Breast epithelium (tissue), 4 donors: ENCODE measurements at places on chromosomes 16 and 17.
A peak's percentile ranks its signal among the peaks of the same experiment; 100 is the strongest.

DNA sequence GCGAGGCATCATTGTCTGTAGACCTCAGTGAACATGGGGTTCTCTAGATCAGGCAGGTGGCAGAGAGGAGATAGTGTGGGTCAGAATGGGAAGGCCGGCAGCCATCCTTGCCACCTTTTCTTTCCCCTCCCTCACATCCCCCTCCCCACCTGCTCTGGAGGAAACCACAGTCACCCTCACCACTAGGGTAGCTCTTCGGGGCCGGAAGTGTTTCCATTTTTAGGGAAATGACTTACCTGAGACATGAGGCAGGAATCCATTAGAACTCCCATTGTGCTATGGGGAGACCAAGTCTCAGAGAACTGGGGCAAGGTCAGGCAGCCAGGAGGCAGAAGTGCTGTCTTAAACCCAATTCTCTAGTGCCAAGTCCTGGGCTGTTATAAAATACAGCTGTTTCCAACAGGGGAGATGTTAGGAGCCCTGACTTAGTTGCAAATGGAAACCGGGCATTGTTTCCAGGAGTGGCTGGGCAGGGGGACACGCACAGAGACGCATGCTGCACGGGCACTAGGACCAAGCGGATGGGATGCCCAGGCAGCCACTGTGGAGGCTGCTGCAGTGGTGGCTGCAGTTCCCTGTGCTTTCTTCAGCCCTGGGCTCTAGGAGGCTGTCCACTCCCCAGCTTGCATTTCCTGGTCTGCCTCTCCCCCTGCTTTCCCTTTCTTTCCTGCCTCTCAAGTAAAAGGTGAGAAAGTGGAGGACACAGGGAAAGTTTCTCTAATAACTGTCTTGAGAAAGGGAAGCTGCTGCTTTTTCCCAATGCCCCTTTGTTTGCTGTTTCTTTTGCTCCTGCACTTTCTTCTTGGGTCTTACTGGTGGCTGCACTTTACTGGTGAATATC, 2.8 kb downstream of the HAS3 start:
- DNase-seq, result no peak

DNA sequence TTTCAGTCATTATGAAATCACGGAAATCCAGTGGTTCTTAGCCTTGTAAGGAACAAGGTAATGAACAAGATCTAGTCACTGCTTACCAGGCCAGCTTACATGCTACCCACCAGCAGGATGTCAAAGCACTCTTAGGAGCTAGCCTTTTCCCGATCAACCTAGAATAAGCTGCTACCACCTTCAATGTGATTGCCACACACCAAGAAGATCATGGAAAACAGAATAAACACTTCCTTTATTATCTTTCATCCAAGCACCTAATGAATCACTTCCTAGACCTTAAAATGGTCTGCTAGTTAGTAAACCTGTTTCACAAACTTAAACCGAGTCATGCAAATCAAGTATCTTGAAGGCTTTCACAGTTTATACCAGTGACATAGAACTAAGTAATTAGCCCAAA, 5.0 kb downstream of the BBS2 start:
- no peak for DNase-seq

DNA sequence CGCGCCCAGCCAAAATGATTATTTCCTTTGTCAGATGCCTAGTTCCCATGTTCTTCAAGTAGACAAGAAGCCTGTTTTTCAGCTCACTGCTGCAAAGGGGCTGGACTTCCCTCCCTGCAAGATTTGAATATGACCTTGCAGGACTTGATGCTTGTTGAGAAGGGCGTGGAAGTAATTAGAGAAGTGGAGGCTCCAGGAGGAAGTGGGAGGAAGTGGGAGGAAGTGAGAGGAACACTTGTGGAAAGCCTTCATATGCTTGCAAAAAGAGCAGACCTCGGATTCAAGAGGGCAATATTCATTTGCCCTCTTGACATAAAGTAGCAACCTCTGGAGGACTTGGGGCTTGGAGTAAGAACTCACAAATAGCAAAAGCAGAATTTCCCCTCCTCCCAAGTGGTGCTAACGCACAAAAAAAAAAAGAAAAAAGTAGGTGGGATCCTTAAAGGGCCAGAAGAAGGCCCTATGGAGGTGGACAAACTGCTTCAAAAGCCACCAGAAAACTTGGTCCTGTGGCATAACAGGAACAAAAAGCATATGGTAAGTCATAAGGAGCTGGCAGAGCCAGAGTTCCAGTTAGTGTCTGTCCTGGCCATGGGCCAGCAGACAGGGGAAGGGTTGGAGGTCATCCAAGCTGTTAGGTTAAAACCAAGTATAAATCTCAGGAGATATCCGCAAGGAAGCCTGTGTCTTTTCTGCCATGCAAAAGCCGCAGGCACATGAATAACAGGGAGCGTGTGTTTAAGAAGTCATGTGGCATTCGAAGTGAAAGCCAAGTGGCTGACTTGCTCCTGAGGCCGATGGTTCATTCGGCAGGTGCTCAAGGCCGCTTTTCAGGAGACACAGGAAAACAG, 20.6 kb upstream of the PRKAR1A start:
- DNase-seq, result peak; percentile 72

DNA sequence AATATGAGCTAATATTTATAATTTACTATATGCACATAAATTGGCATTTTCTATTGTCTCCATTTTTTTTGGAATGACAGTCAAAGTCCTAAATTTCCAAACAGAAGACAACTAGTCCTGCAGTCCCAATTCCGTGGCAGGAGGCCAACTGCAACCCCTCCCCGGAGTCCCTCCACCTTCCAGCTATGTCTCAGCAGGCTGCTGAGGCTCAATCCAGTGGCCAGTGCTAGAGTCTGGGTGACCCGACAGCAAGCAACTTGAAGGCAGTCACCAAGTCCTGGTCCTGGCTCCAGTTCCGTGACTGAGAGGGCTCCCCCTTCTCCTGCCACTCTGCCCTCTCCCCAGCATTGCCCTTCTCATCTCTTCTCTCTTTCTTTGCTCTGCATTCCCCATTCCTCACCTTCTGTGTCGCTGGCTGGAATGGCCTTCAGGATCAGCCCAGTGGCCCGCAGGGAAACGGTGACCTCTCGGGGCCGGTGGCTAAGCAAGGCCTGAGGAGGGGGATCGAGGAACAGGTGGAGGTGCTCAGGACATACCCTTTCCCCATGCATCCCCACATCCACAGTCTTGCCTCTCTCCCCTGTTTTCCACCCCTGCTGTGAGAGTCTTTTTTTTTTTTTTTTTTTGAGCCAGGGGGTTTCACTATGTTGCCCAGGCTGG, 22.4 kb upstream of the MFSD6L start:
- peak; percentile 9 for DNase-seq

DNA sequence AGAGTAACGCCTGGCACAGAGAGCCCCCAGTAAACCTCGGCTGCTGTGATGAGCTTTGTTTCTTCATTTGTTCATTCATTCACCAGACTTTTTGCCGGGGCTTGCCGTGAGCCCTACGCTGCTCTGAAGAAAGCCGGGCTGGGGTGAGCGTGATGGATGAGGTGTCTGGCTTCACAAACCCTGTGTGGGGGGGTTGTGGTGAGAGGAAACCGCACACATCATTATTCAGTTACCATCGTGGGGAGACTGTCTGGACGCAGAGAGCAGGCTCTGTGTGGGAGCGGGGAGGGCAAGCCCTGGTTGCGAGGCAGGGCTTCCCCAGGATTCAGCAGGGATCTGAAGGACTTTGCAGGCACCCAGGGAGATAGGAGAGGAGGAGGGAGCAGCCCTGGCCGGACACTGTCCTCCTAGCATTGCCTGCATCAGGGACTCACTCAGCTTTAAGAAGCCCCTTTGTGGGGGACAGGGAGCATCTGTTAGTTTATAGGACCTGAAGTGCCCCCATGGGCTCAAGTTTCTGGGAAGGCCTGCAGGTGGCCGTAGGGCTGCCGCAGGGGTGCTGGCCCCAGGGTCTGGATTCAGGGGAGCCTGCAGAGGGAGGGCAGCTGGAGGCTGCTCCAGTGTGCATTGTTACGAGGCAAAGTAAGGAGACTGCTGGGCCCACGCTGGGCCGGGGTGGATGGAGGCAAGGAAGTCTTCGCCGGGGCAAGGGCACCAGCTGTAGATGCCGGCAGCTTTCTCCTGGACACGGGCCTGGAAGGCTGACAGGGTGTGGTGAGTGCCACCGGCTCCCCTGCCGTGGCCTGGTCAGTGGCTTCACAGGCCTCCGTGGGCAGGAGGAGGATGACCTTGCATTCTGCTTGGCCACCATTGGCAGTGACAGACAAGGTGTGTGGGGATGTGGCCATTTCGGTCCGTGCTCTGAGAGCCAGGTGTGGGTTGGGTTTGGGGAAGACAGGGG, 334.5 kb downstream of the SEC14L1 start:
- no peak for DNase-seq

GRCh38 chr17:55326030-55326429, 61.3 kb downstream of the HLF start:
- no peak for DNase-seq

DNA sequence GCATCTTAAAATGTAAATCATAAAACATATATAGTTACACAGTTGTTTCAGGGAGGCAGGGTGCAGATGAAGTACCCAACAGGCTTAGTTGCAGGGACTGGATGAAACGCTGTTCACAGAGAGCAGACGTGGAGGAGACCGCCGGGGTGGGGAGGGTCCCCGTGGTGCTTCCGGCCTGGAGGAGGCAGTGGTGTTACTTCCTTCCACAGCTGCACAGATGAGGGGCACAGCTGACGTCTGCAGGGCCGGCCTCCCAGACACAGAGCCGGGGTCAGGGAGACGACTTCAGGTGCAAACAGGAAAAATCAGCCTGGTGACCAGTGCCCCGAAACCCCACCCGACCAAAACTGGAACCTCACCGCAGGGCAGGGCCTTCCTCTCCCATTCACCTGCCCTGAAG, 17.1 kb downstream of the SPIRE2 start:
- no peak for DNase-seq

- no peak for DNase-seq
Measured at GRCh38 chr16:14292051-14292825, 221.1 kb downstream of the MRTFB start.

- DNase-seq, result no peak
Measured at GRCh38 chr17:73481676-73482075, 162.6 kb downstream of the SDK2 start.

DNA sequence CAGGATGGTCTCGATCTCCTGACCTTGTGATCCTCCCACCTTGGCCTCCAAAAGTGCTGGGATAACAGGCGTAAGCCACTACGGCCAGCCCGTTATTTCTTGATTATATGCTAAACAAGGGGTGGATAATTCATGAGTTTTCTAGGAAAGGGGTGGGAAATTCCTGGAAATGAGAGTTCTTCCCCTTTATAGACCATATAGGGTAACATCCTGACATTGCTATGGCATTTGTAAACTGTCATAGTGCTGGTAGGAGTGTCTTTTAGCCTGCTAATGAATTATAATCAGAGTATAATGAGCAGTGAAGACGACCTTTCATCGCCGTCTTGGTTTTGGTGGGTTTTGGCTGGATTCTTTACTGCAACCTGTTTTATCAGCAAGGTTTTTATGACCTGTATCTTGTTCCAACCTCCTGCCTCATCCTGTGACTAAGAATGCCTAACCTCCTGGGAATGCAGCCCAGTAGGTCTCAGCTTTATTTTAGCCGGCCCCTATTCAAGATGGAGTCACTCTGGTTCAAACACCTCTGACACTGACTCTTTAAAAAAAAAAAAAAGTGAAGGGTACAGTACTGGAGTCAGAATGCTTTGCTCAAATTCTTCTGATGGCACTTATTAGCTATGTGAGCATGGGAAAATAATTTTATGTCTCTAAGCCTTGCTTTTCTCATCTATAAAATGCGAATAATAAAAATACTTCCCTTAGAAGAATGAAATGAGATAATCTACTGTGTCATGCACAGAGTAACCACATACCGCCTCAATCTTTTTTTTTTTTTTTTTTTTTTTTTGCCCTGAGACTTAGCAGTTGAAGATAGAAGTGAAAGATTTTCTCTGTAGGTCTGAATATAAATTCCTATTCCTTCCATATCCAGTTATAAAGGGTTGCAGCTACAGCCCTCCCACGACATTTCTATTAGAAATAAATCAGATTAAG, 5.1 kb upstream of the CALCOCO2 start:
- DNase-seq, result no peak

DNA sequence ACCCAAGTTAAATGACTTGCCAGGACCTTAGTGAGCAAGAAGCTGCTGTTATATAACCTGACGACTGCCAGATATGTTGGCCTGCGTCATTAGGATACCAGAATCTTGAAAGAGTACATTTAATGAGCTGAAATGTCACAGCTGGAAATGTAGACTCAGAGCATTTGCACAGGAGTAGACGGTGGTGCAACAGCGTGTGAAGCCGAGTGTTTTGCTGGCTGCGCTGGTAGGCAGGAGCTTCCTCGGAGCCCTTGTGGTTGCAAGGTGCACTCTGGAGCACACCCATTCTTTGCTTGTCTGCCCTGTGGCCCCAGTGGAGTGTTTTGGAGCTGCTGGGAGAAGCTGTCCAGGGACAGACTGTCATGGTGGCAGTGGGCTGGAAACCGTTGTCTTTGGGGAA, 79.3 kb downstream of the BANP start:
- peak; percentile 35 for DNase-seq

DNA sequence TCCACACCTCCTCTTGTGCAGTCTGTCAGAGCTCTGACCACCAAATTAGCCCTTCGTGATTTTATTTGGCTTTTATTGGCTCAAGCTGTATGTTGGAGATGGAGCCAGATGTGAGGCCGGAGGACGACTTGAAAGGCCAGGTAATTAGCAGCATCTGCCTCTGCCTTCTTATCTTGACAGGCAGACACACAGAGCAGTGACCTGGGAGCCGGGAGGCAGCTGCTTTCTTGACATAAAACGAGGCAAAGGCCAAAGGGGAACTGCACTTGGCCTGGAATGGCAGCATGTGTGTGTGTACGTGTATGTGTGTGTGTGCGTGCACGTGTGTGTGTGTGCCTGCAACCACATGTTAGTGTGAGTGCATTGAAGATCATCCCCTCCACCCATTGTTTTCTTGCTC, 56.9 kb upstream of the BRD7 start:
- DNase-seq, result no peak

GRCh38 chr17:17537311-17538099, 41.3 kb upstream of the RASD1 start:
- DNase-seq, result no peak

GRCh38 chr16:66026211-66026610, 340.3 kb upstream of the CDH5 start:
- DNase-seq, result no peak

DNA sequence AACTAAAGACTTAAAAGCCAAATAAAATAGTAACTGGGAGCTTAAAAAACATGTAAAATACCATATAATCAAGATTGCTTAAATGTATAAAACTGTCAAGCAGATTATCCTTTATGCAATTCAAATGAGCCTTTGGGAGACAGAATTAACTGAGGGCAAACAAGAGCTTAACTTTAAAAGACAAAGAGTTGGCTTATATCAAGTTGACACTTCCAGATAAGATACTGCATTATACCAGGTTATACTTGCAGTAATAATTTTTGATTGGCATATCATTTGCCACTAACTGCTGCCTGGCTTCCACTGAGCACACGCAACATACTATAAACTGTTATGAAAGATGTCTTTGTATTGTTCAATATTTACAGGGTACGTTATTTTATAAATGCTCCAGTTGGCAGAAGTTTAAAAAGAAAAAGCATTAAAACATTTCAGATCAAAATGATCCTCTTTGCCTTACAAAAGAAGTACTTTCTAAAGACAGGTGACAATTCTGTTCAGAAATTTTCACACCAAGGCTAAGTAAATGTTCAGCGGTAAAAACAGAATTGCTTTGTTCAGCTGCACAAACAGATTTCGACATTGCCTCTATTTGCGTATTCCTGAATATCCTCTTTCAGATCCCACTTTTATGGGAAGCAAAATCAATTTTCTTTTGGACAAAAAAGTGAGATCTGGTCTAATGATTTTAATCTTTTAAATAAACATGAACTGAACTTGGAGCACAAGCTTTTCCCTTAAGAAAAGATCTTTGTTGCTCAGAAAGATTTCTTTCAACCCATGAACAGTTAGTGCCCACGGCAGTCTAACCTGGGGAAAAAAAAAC, 50.7 kb downstream of the TOX3 start:
- no peak for DNase-seq
